ENCODE measurements at places on chromosomes 7 and 10.

DNA sequence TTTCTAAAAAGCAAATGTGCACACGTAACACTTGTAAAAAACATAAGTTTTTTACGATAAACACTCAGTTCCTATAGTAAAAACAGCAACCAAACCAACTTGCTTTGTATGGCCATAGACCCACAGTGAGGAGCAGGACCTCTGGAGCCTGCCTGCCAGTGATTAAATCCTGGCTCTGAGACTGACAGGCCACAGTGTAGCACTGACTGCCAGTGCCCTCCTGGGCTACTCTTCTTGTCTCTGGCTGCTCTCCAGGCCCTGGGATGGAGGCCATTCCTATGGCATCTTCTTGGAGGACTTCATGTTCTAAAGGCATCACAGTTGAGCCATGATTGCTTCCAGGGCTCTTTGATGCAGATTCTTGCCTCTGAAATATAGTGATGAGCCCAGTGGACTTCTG lies 22.7 kb upstream of the TMEM254 start:
- no peak for DNase-seq

- DNase-seq, result no peak
These were observed 423.2 kb downstream of the RPS24 start for GRCh38 chr10:78456649-78457400.

DNA sequence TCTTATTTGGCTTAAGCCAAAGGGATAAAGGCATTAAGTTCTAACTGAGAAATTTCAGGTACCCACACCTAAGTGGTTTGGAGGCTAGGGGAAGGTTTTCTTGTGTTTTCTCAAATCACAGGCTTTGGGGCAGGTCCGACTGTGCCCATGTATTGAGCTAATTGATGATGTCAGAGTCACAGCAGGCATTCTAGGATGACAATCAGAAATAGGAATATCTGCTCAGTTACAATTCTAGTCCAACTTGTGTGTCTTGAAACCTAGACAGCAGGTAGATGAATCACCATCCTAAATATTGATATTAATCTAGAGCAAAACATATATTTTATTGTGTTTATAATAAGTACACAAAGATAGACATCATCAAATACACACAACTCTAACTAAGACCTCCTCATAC lies 2.3 kb upstream of the FHIP2A start:
- DNase-seq, result no peak

DNA sequence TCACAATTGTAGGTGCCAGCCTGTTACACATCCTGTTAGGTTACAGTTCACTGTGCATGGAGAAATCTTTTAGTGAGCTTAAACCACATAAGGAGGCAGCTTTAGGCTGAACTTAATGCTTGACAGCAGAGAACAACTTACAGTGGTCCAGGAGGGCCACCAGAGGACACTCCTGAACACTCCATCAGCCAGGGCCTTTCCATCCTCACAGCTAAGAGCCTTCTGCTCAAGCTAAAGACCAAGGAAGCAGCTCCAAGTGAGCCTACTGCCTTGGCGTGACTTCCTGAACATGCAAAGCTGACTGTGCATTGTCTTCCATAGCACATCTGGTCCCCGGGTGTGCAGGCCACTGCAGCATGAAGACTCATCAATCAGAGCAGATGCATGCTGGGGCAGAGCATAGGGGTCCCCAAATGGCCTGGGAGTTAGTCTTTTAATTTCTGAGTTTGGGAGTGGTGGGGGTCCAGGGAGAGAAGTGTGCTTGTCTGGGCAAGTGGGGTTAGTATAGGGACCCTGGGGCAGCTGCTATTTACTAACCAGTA lies 105.0 kb downstream of the ZNF248 start:
- DNase-seq, result no peak

DNA sequence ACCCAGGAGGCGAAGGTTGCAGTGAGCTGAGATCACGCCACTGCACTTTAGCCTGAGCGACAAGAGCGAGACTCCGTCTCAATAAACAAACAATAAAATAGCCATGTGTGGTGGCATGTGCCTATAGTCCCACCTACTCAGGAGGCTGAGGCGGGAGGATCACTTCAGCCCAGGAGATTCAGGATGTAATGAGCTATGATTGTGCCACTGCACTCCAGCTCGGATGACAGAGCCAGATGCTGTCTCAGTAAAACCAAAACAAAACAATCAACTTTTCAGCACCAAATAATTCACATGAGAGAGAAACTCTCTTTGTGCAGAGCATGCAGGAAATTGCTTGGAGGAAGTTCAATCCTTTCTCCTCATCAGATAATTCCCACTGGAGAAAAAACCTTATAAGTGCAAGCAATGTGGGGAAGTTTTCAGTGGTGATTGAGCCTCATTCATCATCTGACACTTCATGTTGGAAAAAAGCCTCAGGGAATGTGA lies 13.4 kb upstream of the FIS1 start:
- DNase-seq, result no peak

GRCh38 chr10:74047871-74048270 lies 50.0 kb downstream of the VCL start:
- DNase-seq, result no peak

DNA sequence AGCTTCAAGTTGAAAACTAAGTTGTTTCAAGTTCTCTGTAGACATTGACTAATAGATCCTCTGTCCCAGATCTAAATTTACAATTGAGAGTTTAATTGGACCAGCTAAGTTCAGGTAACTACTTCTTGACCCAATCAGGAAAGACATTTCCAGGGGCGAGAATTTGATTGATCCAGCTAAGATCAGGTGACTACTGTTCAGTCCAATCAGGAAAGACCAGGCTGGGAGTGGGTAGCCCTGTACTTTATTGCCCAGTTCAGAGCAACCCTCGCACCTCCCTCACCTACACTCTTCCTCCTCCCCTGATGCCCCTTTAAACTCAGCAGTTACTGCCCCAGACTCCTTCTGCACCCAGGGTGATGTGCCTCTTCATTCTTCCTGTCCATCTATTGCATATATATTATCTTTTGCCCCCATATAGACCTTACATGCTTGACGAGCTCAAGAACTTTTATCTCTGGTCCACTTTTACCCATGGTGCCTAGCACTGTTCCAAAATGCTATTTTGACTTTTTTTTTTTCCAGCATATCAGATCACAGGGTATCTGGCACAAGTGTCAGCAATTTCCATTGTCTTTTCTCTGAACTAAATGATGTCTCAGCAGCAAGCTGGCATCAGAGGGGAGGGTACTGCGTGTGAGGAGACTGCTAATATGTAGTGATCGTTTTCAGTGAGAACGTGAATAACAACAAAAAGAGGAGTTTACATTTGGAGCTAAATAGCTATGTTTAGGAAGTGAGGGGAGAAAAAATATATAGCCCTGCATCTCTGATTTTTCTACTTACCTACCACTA lies 169.4 kb downstream of the KIAA1217 start:
- DNase-seq, result no peak

DNA sequence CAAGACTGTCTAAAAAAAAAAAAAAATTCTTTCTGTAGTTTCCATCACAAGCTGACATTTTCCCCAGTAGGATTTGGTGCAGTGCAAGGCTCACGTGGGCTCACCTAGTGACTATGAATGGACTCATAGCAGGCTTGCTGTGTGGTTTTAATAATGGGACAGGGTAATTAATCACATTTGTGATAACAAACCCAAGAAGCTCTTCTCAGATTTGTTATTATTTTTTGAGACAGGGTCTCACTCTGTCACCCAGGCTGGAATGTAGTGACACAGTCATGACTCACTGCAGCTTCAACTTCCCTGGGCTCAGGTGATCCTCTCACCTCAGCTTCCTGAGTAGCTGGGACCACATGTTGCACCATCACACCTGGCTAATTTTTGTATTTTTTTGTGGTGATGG lies 40.0 kb downstream of the NACAD start:
- no peak for DNase-seq

Measured in keratinocyte (primary cell).